IMR-90 (cell line): ENCODE measurements at places on chromosomes 1 and 21. TPM values are rescaled to one million over a fixed set of nuclear protein-coding genes. Genes with fewer than 3 reads are reported as not detected.

SPRR1B gene
- total RNA-seq, result not detected in 2 replicates

LEFTY2 gene
- total RNA-seq, result not detected in 2 replicates

SYCP1 gene
- total RNA-seq, result not detected in 2 replicates

GJA5 gene
- total RNA-seq, result not detected in 2 replicates

ATP1A4 gene
- total RNA-seq, result not detected in 2 replicates

NEXN gene
- 5.2 and 10.3 TPM in 2 replicates for total RNA-seq

NUAK2 gene
- total RNA-seq, result 7.2 and 8.1 TPM in 2 replicates

IL19 gene
- total RNA-seq, result not detected in 2 replicates

OLIG2 gene
- not detected in 2 replicates for total RNA-seq

TLCD4 gene
- total RNA-seq, result 0.36 and 0.83 TPM in 2 replicates

DNA sequence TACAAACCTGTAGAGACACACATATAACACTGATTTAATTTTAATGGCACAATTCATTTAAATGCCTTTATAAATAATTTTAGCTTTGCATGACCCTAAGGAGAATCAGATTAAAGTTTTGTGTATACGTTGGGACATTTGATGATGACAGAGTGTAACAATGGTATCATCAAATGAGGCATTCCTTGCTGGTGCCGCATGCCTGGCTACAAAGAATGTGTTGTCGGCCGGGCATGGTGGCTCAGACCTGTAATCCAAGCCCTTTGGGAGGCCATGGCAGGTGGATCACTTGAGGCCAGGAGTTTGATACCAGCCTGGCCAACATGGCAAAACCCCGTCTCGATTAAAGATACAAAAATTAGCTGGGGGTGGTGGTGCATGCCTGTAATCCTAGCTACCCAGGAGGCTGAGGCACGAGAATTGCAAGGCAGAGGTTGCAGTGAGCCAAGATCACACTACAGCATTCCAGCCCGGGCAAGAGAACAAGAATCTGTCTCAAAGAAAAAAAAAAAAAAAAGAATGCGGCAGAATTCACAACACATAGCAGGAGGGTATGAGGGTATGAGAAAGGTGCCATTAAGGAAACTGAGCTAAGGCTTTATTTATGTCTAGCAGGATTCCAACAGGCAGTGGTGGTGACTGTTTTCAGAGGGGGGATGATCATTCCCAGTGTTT lies 58.9 kb downstream of the PTPN14 start:
- peak; percentile 57 for DNase-seq

GRCh38 chr21:39453571-39454179 lies 1.9 kb downstream of the SH3BGR start:
- DNase-seq, result no peak

DNA sequence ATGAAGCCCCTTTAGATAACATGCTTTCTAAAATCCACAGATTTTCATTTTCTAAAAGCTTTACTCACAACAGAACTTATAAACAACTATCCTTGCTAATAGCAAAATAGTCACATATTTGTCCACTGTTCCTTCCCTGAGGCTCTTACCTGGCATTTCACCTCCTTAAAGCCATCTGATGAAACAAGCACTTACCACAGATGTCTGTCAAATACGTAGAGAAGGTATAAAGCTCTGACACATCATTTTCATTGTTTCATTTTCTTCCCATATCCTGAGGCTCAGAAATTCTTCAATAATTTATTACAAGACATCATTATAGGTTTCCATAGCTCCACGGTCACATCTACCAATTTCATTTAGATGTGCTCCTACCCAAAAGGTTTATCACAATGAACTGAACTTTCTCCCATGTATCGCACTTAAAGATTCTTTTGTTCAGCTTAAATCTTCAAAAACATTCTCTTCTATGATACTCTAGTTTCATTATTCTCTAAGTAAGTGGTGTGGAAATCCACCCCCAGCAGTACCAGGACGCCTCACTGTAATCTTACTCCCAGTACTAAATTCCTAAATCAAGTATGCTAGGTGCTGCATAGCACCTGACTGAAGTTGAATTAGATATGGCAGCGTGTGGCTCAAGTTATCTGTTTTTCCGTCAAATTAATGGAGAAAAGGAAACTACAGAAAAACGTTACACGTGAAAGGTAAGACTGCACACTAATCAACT lies 569.6 kb downstream of the SMYD3 start:
- DNase-seq, result no peak

GRCh38 chr1:11485191-11485590 lies 6.2 kb downstream of the DISP3 start:
- DNase-seq, result no peak

DNA sequence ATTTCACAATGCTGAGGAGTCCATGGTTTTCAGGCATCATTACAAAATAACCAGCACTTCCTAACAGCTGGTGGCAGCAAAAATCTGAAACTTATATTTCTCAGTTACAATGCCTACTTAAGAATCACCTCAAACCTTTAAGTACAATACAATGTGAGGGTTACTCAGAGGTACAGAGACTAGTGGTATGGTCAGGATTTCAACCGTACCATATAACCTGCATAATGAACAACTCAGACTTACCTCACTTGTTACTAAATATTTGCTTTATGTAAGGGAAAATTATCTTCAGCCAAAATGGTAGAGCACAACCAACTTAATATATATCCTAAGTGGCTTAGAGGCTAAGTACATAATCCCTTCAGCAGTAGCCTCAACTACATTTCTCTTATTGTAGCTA lies 344.5 kb downstream of the SMYD3 start:
- no peak for DNase-seq

- peak; percentile 80 for DNase-seq
Measured at GRCh38 chr1:243850202-243850451, at the start of gene AKT3. AKT3 (minus strand) TSS chr1:243850243; CDS start chr1:243843170, 7,073 bp downstream.

DNA sequence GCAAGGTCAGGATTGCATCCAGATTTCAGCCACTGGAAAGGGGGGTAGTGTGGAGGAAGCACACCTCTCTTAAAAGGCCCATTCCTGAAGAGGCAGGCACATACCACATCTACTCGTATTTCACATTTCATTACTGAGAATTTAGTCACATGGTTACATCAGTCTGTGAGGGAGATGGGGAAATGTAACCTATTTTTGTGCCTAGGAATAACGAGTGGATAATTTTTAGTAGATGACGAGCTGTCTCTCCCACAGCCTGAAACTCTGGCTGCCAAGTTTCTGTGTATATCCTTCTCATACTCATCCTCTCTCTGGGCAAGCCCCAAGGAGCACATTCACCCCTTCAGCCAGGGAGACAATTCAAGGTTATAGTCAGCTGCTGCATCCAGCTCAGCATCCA lies 10.3 kb upstream of the C21orf91 start:
- DNase-seq, result peak; percentile 84

- DNase-seq, result no peak
Measured at GRCh38 chr1:209650454-209650853, 1.8 kb downstream of the LAMB3 start.

DNA sequence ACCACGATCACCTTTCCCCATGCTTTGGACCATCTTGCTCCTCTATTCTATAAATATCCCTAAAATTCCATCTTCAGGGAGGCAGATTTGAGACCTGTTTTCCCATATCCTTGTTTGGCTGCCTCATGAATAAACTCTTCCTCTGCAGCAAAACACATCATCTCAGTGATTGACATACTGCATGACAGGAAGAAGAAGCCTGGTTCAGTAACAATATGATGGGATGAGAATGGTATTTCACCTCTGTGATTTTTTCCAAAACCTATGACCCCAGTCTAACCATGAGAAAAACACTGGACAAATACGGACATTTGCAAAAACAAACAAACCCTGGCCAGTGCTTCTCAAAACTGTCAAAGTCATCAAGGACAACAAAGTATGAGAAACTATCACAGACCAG lies 53.8 kb upstream of the ZSWIM5 start:
- no peak for DNase-seq

DNA sequence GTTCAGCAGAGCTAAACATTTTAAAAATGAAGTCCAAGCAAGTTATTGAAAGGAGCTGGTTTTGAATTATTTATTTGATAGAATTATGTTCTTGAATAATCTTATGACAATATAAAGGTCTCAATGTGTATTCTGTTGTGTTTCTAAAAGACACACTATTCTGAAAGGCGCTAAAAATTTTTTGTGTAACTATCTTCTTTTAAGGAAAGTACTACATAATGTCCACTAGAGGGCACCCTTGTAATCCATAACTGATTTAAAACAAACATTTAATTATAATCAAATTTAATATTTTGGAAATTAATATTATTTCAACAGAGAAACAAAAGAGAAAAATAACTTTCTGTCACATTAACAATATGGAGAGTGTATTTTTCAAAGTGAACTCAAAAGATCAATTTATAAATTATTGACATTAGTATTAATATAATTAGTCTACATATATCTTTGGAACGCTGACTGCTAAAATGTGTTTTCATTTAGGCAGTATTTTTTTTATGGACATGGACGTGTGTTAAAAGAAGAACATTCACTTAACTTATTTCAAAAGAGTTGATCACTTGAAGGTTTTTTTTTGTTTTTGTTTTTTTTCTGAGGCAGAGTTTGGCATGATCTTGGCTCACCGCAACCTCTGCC lies 248.4 kb downstream of the DENND1B start:
- peak; percentile 44 for DNase-seq

DNA sequence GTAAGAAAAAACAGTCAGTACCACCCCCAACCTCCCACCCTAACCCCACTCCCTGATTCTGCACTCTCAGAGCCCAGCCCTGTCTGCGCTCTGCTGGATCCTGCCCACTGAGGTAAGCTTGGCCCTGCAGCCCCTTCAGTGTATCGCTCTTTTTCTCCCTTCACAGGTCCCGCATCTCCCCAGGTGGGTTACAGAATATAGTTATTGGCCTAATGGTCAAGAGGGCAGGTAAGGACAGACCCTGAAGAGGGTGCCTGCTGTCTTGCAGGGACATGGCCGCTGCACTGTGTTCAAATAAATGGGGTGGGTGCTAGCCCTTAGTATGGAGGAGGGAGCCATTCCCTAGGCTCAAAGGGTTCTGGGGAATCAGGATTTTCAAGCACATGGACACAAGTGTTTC lies 135.7 kb downstream of the ADSS2 start:
- DNase-seq, result no peak

DNA sequence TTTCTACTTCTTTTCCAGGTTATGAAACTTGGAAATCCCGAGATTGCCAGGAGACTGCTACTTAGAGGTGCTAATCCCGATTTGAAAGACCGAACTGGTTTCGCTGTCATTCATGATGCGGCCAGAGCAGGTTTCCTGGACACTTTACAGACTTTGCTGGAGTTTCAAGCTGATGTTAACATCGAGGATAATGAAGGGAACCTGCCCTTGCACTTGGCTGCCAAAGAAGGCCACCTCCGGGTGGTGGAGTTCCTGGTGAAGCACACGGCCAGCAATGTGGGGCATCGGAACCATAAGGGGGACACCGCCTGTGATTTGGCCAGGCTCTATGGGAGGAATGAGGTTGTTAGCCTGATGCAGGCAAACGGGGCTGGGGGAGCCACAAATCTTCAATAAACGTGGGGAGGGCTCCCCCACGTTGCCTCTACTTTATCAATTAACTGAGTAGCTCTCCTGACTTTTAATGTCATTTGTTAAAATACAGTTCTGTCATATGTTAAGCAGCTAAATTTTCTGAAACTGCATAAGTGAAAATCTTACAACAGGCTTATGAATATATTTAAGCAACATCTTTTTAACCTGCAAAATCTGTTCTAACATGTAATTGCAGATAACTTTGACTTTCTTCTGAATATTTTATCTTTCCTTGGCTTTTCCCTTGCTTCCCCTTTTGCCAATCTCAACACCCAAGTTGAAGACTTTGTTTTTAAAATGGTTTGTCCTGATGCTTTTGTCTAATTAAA lies 4.0 kb downstream of the CDKN2C start:
- DNase-seq, result no peak

DNA sequence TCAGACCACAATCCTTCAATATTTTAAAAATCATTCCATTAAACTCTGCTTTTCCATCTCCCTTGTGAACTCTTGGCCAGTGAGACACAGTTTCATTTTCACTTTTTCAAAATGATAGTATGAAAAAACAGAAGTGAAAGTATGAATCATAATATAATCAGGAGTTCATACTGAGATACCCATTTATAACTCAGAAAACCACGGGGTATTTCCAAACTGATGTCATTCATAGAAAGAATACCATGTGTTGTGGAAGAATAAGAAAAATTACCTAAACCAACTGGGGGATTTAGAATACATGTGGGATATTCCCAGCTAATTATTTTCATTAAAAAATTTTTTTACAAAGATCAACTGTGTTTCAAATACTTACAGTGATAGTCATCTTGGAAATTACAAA lies 149.9 kb downstream of the MRPL39 start:
- DNase-seq, result peak; percentile 85

- DNase-seq, result no peak
Measured at GRCh38 chr1:41280202-41281032, 38.3 kb upstream of the SCMH1 start.

DNA sequence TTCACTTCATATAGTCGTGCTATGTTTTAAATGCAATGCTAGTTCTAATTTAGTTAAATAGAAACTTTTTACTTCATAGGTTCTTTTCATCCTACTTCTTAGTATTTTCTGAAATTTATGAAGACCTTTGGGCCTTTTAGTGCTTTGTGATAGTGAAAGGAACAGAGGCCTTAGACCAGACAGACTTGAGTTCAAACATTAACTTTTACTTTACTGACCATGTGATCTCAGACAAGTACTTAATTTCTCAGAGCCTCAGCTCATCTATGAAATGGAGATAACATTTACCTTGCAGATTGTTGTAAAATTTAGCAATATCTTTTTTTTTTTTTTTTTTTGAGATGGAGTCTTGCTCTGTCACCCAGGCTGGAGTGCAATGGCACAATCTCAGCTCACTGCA lies 57.5 kb downstream of the AK5 start:
- DNase-seq, result no peak

GRCh38 chr1:119080586-119080985 lies 59.9 kb downstream of the WARS2 start:
- peak; percentile 95 for DNase-seq

DNA sequence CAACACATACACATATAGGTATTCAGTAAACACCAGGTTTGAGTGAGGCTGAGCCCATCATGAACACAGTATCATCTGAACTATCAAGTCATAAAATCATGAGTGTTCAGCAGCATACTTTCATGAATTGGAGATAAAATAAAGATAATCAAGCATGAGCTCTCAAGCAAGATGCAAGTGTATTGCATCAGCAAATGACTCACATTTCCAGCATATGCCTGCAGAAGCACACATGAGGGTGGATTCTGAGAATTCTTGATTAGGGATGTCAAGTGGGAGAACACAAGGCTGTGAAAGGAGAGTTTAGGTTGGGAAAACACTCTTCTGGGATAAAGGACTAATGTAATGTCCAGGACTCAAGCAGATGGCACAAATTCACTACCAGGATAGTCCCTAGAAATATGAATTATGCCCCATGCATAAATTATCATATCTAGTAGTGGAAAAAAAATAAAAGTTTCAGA lies 299.2 kb downstream of the SRGAP2C start:
- DNase-seq, result peak; percentile 88

- no peak for DNase-seq
Measured at GRCh38 chr1:177287270-177287669, 116.5 kb downstream of the BRINP2 start.

DNA sequence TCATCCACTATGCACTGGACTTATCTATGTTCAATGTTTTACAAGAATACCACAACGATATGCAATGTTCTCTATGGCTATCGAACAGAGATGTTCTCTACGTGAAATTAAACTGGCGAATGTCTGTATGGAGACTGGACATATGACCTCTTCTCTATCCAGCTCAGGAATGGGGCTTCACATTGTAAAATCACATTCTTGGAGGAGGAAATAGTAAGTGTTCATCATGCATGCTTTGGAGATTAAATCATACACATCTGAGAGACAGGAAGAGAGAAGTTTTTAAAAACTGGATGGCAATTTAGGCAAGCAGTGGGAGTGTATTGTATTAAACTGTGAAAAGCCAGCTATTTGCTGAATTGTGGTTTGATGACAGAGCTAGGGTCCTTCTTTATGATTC lies 47.9 kb upstream of the RGL1 start:
- peak; percentile 84 for DNase-seq
